ENCODE measurements at places on chromosomes 4 and X.

- DNase-seq, result peak; percentile 14
Measured at GRCh38 chr4:146072376-146072775, 103.1 kb upstream of the LSM6 start.

GRCh38 chrX:106415276-106415895, 196.4 kb upstream of the RADX start:
- peak; percentile 22 for DNase-seq

- DNase-seq, result no peak
Measured at GRCh38 chr4:183544109-183544508, 39.3 kb downstream of the ING2 start.

DNA sequence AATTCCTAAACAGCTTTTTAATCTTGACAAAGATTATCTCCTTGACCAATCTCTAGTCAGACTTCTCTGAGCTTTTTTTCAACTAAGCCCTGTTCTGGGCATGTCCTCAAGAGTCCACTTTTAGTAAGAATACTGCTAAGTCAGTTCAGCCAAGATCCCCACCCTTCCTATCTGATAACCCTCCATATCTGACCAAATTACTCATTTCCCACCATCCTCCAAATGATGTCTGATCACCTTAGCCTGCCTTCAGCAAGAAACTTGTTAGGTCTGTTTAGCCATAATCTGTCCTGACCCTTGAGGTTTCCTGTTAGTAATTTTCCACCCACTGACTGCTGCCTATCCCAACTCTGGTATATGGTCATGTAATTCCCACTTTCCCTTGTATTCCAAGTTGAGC, 65.2 kb downstream of the FAM13A start:
- no peak for DNase-seq
